Stimulated activated naive CD4-positive, alpha-beta T cell treated with Interleukin-2 at 50 U/mL for 16 hours (primary cell): ENCODE measurements at places on chromosomes 5 and 9.

DNA sequence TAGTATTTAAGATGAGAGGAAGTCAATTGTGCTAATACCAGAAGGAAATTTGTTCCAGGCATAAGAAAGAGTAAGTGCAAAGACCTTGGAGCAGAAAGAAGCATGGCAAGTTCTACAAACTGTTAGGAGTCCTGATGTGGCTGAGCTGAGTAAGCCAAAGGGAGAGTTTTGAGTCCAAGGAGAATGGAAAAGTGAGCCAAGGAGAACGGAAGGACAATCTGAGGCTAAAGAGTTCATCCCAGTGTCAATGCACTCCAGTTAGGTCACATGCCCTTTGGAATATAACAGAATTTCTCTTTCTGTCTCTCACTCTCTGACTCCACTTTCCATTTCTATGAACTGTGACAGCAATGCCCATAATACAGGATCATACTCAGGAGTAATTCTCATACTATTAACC is 224.7 kb downstream of the CAAP1 start:
- no peak for DNase-seq

DNA sequence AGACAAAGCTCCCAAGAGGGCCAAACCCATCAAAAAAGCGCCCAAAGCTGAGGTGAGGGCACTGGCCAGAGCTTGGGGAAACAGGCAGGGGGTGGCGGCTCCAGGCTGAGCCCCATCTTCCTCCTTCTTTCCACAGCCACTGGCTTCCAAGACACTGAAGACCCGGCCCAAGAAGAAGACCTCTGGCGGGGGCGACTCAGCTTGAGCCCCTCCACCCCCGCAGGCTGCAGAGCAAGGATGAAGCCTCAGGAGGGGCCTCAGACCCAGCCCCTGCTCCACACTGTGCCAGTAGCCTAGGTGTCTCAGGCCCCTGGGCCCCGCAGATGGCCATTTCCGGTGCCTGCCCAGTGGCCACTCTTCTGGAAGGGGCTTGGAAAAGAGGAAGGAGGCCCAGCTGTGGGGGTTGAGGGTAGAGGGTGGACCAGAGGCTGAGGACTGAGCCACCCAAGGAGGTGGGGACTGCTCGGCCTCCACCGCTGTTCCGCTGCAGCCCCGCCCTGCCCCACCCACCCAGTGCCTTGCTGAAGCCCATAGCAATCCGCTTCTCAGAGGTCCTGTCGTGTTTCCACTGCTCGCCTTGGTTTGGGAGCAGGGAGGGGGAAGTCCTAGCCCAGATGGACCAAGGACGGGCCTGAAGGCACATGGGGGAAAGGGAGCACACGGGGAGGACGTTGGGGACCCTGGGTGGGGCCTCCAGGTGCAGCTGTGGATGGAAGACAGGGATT is 6.9 kb downstream of the REEP2 start:
- DNase-seq, result no peak

GRCh38 chr5:96483878-96484277 is 50.8 kb upstream of the PCSK1 start:
- no peak for DNase-seq

- no peak for DNase-seq
These were observed 128.7 kb upstream of the PIK3R1 start for GRCh38 chr5:68086857-68087256.

GRCh38 chr5:73204332-73204731 is 31.3 kb downstream of the TMEM174 start:
- DNase-seq, result no peak

DNA sequence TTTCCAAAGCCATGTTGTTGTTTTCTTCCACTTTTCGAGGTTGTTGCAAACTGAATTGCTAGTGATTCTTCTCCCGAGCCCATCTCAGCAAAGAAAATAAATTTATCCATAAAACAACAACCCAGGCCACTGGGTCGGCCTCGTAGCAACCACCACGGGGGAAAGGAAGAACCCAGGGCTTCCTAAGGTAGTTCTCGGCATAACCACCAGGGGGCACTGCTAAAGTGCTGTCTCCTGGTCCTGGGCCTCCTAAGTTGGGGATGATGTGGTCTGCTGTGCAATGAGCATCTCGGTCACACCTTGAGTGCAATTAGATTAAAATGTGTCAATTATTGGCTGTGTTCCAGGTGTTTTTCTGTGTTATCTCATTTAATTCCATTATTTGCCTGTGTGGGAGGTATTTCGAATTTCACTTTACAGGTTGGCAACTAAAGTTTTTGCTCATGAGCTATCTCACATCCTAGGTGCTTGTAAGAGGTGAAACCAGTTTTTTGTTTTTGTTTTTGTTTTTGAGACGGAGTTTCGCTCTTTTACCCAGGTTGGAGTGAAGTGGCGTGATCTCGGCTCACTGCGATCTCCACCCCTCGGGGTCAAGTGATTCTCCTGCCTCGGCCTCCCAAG is 102.8 kb upstream of the DAP start:
- DNase-seq, result peak; percentile 21

- DNase-seq, result peak; percentile 59
These were observed 45.5 kb upstream of the ZNF169 start for GRCh38 chr9:94213511-94214124.

GRCh38 chr9:71690063-71690688 is 78.1 kb downstream of the CEMIP2 start:
- no peak for DNase-seq

DNA sequence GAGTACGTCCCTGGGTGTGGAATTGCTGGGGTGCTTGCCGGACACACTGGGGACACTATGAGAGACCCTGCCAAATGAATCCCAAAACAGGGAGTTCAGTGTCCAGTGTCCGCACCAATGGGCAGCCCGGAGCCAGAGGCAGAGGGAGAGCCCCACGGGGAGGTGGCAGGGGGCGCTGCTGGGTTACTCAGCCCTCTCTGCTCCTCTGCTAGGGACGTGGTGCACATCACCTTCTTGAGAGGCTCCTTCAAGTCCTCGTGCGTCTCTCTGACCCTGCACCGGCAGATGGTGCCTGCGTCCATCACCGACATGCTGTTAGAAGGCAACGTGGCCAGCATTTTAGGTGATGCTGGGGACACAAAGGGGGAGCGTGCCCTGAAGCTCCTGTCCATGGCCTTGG is 20.8 kb downstream of the STKLD1 start:
- no peak for DNase-seq

DNA sequence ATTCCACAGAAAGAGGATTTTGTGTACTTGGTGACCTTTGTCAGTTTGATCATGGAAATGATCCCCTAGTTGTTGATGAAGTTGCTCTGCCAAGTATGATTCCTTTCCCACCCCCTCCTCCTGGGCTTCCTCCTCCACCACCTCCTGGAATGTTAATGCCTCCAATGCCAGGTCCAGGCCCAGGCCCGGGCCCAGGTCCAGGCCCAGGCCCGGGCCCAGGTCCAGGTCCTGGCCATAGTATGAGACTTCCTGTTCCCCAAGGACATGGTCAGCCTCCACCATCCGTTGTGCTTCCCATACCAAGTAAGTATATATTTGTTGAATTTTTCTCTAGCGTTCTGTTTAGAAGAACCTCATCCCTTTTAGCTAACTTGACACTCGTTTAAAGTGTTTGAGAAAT is 30.0 kb downstream of the RBM27 start:
- DNase-seq, result no peak

GRCh38 chr5:5585751-5586341 is 163.4 kb downstream of the ICE1 start:
- DNase-seq, result no peak

GRCh38 chr9:96084331-96084734 is 208.8 kb downstream of the ERCC6L2 start:
- no peak for DNase-seq

GRCh38 chr5:164148292-164148691 is 642.9 kb downstream of the MAT2B start:
- DNase-seq, result no peak

GRCh38 chr9:107280543-107280942 is 2.5 kb upstream of the RAD23B start:
- DNase-seq, result no peak

GRCh38 chr5:176711883-176712282 is 64.6 kb downstream of the TSPAN17 start:
- DNase-seq, result no peak
